Vein endothelial cell (primary cell): ENCODE measurements at places on chromosomes 11 and 22. TPM values are rescaled to one million over a fixed set of nuclear protein-coding genes. Genes with fewer than 3 reads are reported as not detected.

Gene PHLDA2
- 7.2 and 8.8 TPM in 2 replicates for total RNA-seq

Gene SLC7A4
- under 0.01 TPM in 1 of 2 replicates, not detected in the other for total RNA-seq

Gene OR6T1
- total RNA-seq = not detected in 2 replicates

Gene B4GALNT4
- total RNA-seq = 2.3 and 2.6 TPM in 2 replicates

Gene NDUFV1
- total RNA-seq = 161 and 225 TPM in 2 replicates

Gene MIAT
- 0.33 and 0.48 TPM in 2 replicates for total RNA-seq

Gene OR5A1
- not detected in 2 replicates for total RNA-seq

Gene VPS26B
- 44.4 and 47.1 TPM in 2 replicates for total RNA-seq

Gene ANO3
- not detected in 2 replicates for total RNA-seq

Gene MISFA
- 2.9 TPM in 1 of 2 replicates, not detected in the other for total RNA-seq

Gene NCF4
- total RNA-seq = not detected in 2 replicates

Gene OR51E1
- not detected in 2 replicates for total RNA-seq

Gene OR5B21
- not detected in 2 replicates for total RNA-seq

Gene HEPN1
- 0.19 and 0.33 TPM in 2 replicates for total RNA-seq
